HS-27A (cell line): ENCODE measurements at places on chromosomes 3 and 15.
A peak's percentile ranks its signal among the peaks of the same experiment; 100 is the strongest.

DNA sequence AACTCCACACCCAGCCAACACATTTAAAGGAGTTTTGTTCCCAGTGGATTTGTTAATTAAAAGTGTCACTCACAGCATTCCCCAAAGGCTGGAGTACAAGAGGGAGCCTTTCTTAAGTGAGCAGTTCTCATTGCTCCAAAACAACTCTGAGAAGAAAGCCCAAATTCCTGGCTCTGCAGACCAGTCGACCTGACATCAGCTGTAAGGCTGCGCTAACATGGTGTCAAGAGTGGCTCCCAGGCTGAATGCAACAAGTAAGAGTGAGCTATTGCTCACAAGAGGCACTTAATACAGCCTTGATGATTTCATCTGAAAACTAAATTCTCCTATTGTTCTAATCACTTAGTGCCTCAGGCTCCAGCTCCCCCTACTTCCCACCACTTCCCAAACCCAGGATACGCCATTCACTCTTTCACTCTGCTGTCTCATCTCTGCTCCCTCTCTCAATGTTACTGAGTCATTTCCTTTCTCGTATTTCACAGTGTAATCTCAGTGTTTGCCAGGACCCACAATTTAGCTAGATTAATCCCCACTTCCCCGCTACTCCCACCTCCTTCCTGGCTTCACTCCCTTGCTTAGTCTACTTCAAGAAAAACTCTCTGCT is 81.8 kb downstream of the WWTR1 start:
- DNase-seq = peak; percentile 87

GRCh38 chr15:39455471-39455991 is 125.3 kb upstream of the THBS1 start:
- no peak for DNase-seq

DNA sequence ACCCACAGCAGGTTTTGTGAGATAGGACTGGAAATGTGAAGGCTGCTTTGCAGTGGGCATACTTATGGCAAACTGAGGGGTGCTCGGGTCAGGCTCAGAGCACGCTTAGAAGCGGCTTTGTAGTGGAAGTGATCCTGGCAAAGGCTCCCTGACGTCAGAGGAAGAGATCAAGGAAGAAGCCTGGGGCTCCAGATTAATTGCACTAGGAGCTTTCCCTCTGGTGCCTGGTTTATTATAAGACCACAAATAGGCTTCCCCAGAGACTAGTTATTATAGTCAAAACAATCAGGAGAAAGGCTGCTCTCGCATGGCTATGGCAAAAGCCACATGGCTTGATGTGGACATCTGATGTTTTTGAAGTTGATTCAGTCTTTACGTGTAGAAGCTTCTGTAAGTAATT is 515.1 kb downstream of the GABRG3 start:
- DNase-seq = no peak

DNA sequence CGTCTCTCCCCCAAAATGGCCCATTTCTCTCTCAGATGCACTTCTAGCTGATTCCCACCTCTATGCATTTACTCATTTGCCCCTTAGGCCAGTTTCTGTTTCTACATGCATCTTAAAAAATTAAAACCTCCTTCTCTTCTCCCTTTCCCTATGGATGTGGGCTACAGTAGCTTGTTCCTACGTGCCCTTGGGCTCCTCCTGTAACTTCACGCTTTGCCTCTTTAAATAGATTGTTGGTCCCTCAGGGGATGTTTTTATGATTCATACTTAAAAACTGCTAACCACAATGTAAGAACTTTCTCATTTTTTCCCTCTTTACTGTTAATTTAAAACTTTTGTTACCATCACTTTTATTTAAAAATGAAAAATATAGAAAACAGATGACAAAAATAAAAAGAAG is 185.6 kb upstream of the MRPL3 start:
- DNase-seq = no peak
